Hindlimb muscle (tissue), 1 donor: ENCODE measurements at places on chromosomes 5 and 9.

GRCh38 chr5:72634444-72634843 lies 127.2 kb upstream of the ZNF366 start:
- DNase-seq, result no peak

DNA sequence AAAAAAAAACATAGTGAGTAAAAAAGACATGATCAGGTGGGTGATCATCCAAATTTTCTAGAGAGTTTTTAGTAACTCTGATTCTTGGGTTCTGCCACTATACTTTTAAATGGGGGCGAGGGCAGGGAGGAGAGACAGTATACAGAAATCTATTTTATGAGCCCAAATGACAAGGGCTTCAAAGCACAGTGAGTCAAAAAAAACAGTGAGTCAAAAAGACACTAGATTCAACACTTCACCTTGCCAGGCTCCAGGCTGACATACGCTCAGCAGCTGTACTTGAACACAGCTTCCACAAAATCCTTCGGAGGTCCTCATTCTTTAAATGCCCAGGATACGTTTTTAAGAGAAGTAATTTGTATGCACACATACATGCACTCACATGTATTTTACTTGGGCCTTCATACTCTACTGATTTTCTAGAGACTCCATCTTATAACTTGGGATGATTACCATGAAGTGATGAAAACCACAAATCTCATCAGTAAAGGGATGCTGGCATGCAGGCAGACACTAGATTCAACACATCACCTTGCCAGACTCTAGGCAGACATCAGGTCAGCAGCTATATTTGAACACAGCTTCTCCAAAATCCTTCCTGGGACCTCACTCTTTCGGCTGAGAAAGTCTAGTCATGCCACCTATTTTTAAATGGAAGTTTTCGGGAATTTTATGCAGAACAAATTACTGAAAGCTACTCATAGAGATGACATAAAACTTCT lies 28.8 kb downstream of the NR3C1 start:
- DNase-seq, result no peak

DNA sequence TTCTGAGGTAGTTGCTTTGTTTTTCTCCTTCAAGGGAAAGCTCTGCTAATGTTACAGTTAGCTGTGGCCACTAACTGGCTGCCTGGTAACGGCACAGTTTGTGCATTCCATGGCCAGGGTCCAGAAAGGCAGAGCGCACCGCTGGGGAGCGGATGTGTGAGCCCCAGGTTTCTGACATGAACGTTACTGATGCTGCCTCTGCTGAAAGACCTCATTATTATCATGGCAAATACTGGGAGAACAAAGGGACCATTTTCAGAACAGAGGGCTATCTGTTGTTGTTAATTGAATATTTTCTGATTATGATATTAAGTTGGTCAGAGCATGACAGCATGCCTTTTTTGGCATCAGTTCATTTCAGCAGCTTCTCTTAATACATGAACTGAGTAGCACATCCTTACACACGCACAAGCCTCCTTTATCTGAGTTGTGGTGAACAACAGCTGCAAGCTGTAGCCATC lies 134.1 kb downstream of the NUDT12 start:
- DNase-seq, result peak; percentile 19

DNA sequence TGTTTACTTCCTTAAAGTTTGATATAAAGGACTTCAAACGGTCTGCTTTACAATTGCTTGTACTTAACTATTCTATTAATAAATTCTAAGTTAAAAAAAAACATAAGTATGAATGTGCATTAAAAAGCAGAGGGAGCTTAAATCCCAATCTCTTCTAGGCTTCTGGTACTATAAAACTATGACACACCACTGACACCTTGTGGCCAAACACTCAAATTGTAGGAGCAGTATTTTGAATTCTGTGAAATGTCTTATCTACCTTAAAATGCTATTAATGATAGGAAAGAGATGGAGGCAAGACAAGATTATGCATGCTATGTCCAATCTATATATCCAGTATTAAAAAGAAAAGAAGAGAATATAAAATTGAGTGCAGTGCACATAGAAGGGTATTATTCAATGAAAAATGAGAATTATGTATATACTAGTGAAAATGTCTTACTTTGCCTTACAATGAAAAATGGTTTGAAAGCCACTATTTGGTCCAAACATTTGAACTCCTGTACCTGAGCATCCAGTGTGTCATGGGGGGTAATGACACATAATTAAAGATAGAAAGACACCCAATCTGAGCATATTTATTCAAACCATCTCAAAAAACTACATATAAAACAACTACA lies 87.6 kb downstream of the ERP44 start:
- DNase-seq, result no peak

- DNase-seq, result no peak
Observed at GRCh38 chr5:131330031-131330430, 66.2 kb downstream of the CDC42SE2 start.

- no peak for DNase-seq
Observed at GRCh38 chr5:116480894-116481510, 93.6 kb downstream of the SEMA6A start.

DNA sequence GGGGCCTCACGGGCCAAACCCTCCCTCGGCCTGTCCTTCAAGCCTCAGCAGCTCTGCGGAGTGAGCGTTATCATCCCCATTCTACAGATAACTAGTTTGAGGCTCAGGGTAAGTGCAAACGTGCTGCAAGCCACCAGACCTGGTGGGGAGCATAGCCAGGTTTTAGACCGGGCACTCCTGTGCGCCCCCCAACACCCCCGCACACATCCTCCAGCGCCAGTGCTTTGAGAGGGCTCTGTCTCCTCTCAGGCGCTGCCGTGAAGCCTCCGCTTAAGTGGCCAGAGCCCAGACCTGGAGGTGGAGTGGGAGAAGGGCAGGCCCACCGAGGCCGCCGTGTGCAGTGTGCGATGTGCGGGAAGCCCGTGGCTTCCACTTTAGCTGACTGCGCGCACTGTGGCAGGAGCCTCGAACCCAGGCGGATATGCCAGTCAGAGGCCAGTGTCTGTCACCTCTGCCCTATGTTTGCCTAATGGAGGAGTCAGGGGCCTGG lies 1.6 kb upstream of the MGAT1 start:
- DNase-seq, result no peak

DNA sequence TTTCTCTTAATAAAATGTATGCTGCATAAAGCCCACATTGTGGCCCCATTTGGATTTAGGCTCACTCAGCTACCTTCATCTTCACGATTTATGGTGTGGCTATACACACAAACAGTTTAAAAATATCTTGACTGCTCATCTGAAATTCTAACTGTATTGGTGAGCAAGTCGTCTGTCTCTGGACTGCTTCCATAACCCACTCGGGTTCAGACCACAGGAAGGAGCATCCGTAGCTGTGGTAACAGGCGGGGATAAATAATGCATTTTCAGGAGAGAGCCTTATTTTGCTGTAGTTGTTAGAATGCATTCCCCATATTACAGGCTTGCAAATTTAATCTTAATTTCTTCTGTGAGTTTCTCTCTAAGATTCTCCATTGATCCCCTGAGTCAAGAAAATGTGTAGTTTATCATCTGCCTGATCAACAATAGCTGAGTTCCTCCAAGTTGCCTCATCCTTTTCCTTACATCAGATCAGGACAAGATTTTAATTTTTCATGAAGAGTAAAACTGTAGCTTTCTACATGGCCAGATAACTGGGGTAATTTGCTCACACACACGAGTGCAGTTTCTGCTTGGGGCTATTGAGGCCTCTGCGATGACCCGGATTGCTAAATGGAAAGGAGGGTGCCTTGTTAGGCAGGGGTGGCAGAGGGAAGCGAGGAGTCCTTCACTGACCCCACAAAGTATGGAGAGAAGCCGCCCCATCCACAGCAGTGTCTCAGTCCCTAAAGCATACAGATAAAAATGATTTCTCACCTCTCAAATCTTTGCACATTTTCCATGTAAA lies 133.9 kb downstream of the FSTL4 start:
- peak; percentile 30 for DNase-seq

DNA sequence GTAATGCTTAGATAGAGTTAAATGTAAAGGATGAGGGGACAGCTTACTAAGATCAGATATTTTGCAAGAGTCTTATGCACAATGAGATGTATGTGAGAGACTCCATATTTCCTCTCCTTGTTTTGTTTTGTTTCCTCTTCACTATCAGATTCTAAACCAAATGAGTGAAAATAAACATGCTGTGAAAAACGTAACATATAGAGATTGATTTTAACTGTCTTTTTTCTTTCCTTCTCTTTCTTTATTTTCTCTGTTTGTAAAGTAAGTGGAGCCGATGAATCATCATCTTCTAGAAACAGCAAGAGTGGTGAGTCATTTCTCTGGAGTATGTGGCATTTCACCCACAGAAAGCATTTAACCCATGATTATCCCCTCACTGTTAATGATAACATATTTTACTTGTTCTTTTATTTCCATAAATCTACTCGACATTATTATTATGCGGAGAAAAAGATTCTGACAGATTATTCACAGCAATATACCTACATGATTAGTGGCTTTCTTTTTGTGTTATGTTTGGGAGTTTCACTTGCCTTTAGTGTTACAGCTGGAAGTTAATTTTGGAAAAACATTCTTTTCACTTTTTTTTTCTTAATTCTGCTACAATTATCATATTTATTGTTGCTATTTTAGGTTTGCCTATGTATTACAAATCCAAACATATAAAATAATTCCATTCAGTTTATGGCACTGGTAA lies 2.1 kb upstream of the ANXA1 start:
- no peak for DNase-seq

- DNase-seq, result no peak
Observed at GRCh38 chr9:99873531-99873930, 32.9 kb upstream of the STX17 start.

DNA sequence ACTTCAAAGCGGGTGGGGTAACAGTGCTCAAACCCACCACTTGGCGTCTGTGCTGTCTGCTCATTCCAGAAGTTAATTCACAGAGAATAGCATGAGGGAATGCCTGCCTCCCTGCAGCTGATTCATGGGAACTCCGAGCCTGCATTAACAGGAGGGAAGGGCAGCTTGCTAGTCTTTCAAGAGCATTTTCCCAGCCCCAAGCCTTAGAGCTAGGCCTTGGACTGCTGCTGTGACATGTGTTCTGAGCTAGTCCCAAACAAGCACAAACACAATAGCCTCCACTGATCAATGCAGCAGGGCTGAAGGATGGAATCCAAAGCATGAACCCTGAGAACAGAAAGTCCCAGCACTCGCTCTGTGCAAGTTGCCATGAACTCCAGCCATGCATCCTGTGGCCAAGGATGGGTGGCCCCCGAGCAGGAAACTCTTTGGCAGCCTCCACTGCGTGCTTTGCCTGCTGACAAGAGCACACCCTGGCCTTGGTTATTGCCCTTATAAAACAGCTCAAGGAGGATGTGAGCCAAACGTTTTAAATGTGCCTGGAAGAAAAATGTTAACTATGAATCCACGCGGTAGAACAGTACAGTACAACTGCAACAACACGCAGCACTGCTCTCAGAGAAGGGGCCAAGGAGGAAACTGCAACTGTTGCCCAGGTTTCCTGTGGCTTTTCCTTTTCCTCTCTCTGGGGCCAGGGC lies 653.1 kb upstream of the KLF4 start:
- peak; percentile 81 for DNase-seq

- no peak for DNase-seq
Observed at GRCh38 chr9:89350988-89351557, 32.8 kb downstream of the SECISBP2 start.

DNA sequence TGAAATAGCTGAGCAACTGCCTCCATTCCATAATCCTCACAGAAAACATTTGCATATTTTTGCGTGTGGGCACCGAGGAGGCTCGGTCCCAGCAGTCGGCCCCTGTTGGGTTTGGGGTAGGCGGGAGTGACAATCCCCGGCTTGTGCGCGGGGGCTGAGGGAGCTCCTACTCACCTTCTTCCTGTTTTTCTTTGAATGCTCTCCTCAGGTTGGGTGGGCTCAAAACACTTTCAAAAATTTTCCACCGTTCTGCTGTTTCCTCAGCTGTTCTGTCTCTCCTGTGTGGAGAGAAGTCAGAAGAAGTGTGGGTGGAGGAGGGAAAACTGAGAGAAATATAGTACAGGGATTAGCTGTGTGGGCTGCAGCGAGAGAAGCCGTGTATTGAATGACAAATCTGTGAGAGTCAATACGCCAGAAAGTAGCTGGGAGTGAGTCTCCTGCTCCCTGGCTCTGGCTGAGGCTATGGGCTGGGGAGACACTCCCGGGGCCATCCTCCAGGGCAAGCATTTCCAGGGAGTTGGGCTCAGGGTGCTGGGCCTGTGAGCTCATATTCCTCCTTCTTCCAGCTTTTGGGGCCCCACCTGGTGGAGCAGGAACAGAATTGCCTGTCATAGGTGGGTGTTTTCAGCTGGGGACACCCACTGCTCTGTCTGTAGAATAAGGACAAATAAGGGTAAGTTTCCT lies 84.7 kb downstream of the CMYA5 start:
- DNase-seq, result no peak
